Hematopoietic multipotent progenitor cell treated with erythropoietin and hydrocortisone succinate and interleukin-3 and kit ligand, for 15 days (in vitro differentiated cells): ENCODE measurements at places on chromosomes 4 and X.

GRCh38 chrX:70969635-70970481 is 39.0 kb upstream of the SLC7A3 start:
- DNase-seq: peak; percentile 54

- DNase-seq: no peak
Measured at GRCh38 chrX:137067147-137067546, 33.4 kb upstream of the GPR101 start.

GRCh38 chr4:153341575-153342090 is 2.9 kb upstream of the MND1 start:
- no peak for DNase-seq

DNA sequence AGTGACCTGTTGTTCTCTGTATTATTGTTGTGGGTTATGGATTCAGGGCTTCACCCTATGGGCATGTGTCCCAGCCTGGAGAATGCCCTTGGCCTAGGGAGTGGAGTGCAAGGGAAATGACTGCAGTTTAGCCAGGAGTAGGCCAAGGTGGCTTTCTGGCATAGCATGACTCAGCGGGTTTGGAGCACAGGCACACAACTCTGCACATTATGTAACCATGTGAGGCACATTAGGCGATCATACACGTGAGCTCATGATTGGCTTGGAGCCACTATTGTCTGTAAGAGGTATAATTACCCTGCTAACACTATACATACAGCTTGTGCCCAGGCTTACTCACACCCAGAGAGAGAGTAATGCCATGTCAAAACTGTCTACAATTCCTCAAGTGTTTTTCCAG is 35.1 kb upstream of the TACR3 start:
- DNase-seq: no peak

GRCh38 chr4:102527695-102528283 is 26.6 kb downstream of the NFKB1 start:
- DNase-seq: no peak

DNA sequence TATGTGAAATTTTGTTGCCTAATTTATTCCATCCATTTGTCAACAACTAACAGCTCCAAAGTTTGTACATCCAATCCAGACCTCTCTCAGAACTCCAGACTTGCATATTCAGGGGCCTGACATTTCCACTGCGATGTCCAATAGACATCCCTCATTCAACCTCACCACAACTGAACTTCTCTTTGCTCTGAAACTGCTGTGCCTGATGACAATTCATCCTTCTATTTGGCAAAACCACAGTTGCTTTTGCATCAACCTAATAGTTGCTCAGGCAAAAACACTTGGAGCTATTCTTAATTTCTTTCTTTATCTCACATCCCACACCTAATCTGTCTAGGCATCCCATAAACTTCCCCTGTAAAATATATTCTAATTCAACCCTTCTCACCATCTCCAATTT is 56.5 kb downstream of the ANTXR2 start:
- DNase-seq: no peak

DNA sequence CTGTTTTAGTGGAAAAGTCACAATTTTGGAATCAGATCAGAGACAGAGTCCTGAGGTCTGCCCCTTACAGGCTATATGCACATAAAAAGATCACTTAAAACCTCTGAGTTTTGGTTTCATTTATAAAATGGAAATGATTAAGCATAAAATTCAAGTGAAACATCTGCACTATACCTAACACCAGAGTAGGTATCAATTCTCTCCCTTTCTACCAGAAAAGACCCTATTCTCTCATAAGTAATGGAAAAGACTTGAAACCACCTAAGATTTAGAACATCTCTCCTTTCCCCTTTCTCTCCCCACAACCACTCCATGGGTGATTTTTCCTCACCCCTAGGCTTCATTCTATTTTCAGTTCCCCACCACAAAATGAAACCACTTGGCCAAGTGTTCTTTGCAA is 907 bp downstream of the LHFPL1 start:
- no peak for DNase-seq

GRCh38 chr4:121155893-121156292 is 8.2 kb downstream of the TNIP3 start:
- no peak for DNase-seq

DNA sequence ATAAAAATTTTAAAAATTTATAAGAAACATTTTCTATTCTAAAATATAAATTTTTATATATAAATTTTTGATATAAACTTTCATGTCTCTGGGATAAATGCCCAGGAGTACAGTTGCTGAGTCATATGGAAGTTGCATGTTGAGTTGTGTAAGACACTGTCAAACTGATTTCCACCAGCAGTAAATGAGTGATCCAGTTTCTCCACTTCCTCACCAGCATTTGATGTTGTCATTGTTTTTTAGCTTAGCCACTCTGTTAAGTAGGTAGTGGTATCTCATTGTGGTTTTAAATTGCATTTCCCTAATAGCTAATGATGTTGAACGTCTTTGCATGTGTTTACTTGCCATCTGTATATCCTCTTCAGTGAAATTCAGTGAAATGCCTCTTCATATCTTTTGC is 66.5 kb downstream of the MAMLD1 start:
- DNase-seq: no peak

- DNase-seq: no peak
Measured at GRCh38 chr4:152458801-152459302, 77.0 kb downstream of the FBXW7 start.

DNA sequence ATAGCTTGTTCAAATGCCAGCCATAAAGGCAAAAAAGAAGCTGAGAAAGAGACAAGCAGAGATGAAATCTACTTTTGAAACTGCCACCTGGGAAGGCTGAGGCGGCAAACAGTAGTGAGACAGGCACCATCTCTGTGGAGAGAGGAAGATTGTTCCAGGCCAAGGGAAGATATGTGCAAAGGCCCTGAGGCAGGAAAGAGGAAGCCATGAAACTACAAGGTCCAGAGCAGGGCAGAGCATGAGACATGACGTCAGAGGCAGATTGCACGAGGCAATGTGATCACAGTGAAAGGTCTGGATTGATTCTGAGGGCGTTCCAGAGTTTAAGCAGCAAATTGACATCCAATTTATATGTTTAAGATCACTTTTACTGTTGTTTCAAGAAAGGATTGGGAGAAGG is 226.1 kb downstream of the QDPR start:
- DNase-seq: no peak

DNA sequence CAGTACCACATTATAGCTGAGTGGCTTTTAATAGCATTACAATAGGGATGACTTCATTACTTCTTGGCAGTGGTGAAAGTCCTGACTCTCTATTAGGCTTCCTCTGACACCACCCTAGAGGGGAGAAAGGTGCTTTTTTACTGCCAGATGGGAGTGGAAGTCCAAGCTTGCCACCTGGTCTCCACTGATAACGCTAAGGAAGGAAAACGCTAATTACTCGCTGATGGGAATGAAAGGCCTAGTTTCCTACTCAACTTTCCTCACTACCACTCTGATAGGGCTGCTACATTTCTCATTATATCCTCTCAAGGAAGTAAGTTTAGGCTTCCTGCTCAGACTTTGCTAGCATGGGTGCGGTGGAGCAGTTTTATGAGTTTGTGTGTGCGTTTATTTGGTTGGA is 62.3 kb upstream of the PAGE3 start:
- no peak for DNase-seq

DNA sequence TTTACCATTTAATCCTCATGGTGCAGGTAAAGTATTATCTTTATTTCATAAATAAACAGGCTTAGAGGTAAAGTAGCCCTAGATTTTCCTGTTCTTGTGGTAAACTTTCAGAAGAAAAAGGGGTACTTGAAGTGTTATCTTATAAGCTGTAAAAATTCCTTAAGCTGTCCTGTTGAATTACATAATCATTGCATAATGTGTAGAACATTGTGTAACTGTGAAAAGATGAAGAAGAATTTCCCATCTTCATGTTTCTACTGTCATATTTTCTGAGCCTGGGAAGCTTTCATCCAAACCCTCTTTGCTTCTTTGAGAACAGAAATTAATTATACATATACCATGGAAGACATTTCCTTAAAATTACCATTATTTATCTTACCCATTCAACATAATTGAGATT is 90.5 kb downstream of the ELOVL6 start:
- DNase-seq: no peak

- DNase-seq: no peak
Measured at GRCh38 chr4:141657550-141658250, 21.3 kb downstream of the IL15 start.

GRCh38 chr4:150098214-150098613 is 20.0 kb downstream of the DCLK2 start:
- DNase-seq: no peak

DNA sequence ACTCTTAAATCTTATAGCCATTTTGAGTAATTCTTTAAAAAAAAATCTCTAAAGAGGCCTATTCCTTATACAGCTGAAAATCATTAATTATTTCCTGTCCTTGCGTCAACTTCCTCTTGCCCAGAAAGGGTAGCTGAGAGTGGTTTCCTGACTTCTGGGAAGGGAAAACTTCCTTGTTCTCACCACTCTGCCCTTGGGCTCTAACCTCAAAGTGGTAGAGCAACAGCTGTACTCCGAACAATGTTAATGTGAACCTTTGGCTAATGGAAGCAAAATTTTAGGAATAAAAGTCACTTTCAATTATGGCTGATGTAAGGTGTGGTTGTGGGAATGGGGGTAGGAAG is 15.3 kb downstream of the KLHL2 start:
- no peak for DNase-seq

- no peak for DNase-seq
Measured at GRCh38 chr4:188296331-188296730, 157.1 kb downstream of the TRIML1 start.

DNA sequence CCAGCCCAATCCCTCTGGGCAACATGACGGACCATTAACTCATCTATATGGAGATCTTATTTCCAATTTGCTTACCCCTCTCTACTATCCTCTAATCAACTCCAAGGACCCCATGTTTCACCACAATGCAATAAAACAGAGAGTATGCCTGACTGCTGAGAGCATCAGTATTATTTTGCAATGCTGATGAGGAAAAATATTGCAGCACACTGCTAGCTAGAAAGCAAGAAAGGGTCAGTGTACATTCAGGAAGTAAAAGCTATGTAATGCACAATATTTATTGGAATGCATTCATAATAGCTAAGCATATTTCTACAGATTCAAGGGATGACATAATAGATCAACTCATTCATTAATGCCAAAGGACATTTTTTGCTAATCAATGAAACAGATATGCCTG is 33.2 kb downstream of the ARAP2 start:
- no peak for DNase-seq

DNA sequence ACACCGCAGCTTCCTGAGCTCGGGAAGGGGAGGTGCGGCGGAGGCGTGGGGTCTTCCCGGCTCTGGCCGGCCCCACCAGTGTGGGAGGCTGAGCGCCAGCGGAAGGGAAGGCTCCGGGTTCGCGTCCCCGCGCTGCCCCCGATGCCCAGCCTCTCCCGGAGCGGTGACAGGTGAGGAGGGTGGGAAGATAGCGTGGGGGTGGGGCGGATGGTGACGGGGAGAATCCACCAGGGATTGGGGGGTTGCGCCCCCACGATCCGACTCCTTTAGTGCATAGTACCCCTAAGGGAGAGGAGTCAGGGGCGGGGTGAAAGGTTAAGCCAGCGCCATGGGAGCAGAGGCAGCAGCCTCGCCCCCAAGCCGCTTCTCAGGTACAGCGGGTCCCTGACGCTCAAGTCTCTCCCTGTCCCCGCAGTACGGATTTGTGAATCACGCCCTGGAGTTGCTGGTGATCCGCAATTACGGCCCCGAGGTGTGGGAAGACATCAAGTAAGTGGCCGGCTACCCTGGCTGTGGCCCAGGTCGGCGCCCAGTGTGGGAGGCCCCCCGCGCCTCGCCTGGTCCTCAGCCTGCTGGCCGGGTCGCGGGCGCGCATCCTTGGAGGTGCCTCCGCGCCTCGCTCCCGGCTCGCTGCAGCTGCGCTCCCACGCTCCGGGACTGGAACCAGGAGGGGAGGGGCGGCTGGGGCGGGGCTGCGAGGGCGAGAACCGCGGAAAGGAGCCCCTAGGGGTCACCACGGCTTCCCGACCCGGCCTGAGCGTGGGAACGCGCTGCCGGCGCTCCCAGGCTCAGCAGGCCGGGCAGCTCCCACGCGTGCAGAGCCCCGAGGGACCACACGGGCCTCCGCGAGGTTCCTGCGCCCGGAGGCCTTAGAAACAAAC is 791 bp downstream of the GUCY1B1 start:
- no peak for DNase-seq

- DNase-seq: no peak
Measured at GRCh38 chr4:60039908-60040307, 1160.2 kb upstream of the ADGRL3 start.

GRCh38 chr4:154082760-154083535 is 294.1 kb upstream of the SFRP2 start:
- DNase-seq: no peak

- no peak for DNase-seq
Measured at GRCh38 chr4:15568821-15569220, 86.3 kb downstream of the FBXL5 start.

DNA sequence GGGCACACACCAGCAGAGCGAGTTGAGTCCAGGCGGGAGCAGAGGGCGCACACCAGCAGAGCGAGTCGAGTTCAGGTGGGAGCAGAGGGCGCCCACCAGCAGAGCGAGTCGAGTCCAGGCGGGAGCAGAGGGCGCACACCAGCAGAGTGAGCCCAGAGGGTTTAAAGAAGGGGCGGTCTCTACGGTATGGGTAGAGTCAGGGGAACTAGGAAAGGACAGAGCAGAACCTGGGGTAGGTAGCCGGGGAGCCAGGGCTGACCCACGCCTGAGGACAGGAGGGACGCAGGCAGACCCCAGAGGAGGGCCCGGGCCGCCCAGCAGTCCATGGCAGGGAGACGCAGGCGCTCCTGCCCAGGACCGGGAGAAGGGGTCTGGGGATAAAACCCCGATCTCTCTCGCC is 22.0 kb upstream of the ADRA2C start:
- DNase-seq: no peak

DNA sequence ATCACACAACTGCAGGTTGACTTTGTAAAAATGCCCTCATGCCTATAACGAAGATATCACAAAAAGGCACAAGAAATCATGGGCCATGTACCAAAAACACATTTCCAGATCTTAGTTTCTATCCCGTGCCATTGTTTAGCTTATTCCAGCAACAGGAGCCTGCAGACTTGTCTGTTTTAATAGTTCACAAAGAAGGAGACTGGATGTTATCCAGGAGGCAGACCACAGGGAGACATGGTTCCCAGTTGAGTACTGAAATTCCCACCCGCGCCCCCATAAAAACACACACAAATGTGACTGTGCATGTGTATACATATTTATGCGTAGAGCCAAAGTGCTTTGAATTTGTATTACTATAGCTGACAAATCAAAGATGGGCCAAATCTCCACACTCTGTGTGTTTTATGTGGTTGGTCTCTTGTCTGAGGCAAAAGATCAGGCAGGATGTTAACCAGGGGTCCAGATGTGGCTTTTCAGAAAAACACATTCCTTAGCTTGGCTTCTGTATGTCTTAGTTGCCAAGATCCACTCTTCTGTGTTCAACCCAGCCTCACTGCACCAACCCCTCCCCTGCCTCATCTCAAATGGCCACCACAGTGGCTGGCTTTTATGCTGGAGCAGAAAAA is 469.2 kb upstream of the DIPK2B start:
- DNase-seq: no peak

- DNase-seq: no peak
Measured at GRCh38 chr4:16092682-16093319, 9.0 kb upstream of the PROM1 start.

GRCh38 chr4:125849869-125850268 is 535.1 kb downstream of the FAT4 start:
- DNase-seq: no peak

- no peak for DNase-seq
Measured at GRCh38 chr4:40838742-40839141, 89.0 kb downstream of the NSUN7 start.
